RPMI8226 (cell line): ENCODE measurements at places on chromosomes 13 and 19.

- no peak for DNase-seq
These were observed 34.0 kb downstream of the LRCH1 start for GRCh38 chr13:46586751-46587514.

DNA sequence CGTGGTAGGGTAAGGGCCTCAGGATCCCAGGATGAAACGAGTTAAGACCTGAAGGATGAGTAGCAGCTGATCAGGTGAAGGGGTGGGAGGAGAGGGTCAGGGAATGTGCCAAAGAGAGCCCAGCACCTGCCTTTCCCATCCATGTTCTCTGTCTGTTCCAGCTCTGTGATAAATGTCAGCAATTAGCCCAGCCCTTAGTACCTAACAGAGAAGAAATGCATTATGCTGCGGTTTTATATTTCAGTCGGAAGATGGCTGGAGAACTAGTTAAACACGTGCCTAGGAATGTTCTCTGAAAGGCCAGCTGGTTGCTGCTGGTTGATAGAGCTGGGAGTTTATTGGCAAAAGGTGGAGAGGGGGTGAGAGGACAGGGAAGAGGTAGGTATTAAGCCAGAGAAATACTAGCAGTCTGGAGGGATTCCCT lies 268.2 kb downstream of the SHISA2 start:
- no peak for DNase-seq

DNA sequence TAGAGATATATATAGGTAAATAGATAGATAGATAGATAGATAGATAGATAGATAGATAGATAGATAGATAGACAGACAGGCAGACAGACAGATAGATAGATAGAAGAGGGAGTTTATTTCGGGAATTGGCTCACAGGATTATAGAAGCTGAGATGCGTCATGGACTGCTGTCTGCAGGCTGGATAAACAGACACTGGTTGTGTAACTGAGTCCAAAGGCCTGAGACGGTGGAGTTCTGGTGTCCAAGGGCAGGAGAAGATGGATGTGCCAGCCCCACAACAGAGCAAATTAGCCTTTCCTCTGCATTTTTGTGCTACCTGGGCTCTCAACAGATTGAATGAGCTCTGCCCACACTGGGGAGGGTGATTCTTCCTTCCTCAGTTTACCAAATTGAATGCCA lies 2.7 kb downstream of the CYP4F3 start:
- no peak for DNase-seq

GRCh38 chr19:36152352-36153091 lies at the start of gene COX7A1:
Gene COX7A1 (minus strand): TSS chr19:36152447. CDS start chr19:36152407, 40 bp downstream.
- DNase-seq: no peak

- DNase-seq: no peak
These were observed 9.7 kb downstream of the MBNL2 start for GRCh38 chr13:97231829-97232196.

GRCh38 chr13:103031332-103031873 lies 34.8 kb downstream of the SLC10A2 start:
- no peak for DNase-seq

DNA sequence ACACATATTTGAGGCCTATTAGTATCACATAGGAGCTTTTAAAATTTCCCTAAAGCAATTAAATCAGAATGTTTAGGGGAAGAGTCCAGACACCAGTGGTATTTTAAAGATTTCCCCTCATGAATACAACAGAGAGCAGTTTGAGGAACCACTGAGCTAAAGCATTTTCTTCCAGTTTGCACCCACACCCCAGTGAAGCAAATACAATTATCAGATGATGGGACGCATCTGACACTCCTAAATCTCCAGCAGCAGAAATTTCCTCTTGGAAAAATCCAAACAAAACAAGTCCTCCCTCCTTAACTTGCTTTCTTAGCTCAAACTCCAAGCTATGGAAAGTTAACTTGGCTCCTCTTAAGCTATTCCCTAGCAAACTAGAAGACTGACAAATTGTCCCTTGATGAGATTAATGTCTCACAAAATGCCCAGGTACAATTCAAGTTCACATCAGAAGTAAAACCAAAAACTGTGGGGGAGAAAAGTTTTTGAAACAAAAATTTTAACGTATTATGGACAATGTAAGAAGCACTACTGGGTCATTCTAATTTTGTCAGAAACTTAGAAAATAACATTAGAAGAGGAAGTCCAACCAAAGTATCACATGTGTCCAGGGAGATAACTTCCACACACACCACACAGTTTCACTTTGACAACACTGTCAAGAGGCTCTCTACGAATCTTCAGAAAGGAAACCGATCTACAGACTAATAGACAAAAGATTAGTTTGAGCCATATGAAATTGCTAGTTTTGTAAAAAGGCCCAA lies 74.1 kb downstream of the ABCC4 start:
- peak; percentile 46 for DNase-seq

GRCh38 chr19:43101950-43102349 lies 19.4 kb upstream of the PSG2 start:
- no peak for DNase-seq

GRCh38 chr13:76379341-76380105 lies 506.7 kb downstream of the KCTD12 start:
- DNase-seq: no peak

DNA sequence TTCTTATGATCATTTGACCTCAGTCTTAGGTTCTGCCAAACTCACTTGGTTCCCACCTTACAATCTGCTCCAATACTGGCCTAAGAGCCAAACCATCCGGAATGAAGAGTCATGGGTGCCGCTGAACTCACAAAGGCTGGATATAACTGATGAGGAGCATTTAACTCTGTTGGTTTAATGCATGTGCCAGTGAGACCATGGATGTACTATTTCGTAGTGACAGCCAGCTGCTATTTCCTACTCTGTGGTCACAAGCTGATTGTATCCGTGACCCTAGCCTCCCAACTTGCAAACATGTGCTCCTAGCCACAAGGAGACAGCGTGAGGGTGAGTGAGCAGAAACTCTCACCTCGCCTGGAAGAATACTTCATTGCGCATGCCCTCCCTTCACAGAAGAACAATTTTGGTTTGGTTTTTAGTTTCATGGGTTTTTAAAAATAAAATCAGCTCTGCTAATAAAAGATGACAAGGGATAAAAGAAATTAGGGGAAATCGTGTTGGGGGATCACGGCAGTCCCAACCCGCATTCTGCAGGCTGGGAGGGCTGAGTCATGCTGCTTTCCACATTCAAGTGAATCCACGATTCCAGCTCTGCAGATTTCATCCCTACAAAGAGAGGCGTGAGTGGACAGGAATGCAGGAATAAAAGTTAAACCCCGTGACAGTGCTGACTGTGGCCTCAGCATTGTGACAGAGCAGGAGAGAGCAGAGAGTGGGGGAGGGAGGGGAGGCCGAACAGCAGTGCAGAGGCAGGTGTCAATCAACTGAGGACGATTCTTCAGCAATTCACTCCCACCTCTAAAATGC lies 66.8 kb upstream of the RAP2A start:
- DNase-seq: no peak

DNA sequence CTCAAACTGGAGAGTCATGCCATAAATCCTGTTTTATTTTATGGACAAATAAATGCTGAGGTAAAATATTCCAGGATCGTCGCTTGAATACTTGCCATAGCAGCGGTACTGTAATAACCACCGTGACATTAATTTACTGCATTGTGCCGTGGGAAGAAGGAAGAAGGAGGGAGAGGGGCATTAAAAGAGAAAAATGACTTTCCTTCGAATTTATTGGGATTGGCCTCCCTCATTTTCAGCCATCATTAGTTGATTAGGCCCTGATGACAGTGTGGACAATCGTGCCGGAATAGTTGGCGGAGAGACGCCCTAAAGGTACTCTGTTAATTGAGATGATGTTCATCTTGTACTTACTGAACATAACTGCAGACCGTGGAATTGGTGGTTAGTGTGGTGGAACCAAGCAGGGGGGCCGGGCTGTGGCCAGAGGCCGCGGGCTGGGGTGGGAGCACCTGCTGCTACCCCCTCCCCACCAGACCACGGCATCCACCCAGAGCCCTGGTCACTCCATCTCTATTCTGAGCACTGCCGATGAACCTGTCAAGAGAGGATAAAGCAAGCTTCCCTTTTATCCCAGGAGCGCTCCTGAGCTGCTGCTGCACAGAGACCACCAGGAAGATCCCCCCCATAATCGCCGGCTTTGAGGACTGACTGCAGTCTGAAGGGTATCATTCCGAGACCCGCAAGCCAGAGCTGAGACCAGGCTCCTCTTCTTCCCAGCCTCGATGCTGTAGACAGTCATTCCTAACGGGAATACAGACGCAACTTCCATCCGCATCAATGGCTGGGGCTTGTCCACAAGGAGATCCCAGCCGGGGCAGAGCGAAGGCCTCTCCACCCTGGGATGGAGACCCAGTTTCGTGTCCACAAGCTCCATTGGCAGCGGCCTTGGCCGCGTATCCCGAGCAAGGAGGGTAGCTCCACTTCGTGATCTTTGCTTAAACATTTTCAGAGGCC lies 168.3 kb upstream of the TSHZ3 start:
- no peak for DNase-seq

- DNase-seq: peak; percentile 52
These were observed 33.8 kb upstream of the GARRE1 start for GRCh38 chr19:34220472-34221063.

GRCh38 chr13:46964789-46965527 lies 68.1 kb upstream of the HTR2A start:
- DNase-seq: no peak

- peak; percentile 15 for DNase-seq
These were observed 1.0 kb downstream of the FSTL3 start for GRCh38 chr19:677201-677600.

DNA sequence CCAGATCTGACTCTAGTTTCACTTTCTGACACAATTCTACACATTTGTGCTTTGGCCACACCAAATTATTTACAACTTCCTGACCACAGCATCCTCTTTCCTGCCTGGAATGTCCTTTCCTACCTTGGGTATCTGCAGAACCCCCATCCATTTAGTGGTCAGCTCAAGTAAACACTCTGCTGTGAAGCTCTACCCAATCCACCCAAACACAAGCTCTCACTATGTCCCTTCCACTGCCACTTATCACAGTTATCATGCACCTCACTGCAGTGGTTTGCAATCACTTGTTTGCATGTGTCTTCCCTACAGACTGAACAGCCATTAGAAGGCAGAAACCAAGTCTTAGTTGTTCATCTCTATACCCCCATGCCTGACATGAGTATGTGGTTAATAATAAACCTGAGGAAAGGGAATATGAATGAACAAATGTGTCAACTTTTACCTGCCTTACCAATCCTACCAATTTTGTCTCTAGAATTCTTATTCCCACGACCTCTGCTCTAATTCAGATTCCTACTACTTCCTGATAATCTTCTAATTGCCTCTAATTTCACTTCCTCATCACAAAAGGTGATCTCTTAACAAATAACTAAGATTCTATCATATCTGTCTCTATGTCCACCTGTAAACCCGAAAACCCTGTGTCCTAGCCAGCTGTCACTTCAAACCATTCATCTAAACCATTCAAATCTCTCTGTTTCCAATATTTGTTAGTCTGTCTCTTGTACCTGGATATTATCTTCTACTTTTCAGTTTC lies 25.1 kb downstream of the LNX2 start:
- no peak for DNase-seq

DNA sequence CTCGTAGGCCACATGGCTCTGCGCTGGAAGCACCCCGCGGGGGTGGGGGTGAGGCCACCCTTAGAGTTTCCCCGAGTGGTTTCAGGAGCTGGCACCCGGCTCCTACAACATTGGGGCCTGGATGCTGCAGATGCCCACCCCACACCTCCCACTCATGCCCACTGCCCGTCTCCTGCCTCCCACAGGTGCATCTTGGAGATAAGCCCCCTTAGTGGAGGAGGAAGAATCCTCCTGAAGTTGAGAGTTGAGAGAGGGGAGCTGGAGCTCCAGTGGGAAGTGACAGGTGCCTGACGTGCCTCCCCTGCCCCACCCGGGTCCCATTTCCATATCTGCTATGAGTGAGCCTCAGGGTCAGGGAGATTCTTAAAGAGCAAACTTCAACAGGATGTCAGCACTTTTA lies 341.3 kb downstream of the TEX29 start:
- DNase-seq: no peak

GRCh38 chr13:23365652-23366051 lies 67.8 kb downstream of the SACS start:
- no peak for DNase-seq

- peak; percentile 58 for DNase-seq
These were observed 990 bp downstream of the LMTK3 start for GRCh38 chr19:48510421-48511268.

GRCh38 chr19:10091895-10092641 lies 6.0 kb downstream of the SHFL start:
- DNase-seq: no peak

DNA sequence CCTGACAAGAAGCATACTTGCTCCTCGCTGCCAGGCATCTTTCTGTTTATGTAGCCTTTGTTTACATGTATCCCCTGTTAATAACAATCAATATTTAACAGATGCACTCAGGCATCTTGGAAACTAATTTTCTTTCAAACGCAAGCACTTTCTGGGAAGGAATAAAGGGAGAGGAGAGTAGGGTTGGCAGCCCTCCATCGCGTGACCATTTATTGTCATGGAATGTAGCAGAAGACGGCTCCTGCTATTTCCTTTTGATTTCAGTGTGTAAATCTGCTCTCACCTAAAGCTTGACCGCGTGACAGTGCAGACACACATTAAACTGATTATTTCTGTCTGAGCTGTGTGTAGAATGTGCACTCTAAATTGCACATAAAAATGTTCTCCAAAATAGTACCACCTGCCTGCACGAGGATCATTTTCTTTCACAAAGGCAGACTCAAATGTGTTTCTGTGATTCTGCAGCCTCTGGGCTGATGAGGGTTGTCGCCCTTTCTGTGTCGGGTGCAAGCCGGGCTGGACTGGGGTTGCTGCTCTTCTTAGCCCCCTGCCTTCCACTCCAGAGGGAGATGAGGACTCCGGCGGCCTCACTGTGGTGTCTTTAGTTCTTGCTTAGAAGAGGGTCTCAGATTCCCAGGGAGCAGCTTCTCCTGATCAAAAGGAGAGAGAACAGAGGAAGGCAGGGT lies 223.5 kb upstream of the MAB21L1 start:
- no peak for DNase-seq

DNA sequence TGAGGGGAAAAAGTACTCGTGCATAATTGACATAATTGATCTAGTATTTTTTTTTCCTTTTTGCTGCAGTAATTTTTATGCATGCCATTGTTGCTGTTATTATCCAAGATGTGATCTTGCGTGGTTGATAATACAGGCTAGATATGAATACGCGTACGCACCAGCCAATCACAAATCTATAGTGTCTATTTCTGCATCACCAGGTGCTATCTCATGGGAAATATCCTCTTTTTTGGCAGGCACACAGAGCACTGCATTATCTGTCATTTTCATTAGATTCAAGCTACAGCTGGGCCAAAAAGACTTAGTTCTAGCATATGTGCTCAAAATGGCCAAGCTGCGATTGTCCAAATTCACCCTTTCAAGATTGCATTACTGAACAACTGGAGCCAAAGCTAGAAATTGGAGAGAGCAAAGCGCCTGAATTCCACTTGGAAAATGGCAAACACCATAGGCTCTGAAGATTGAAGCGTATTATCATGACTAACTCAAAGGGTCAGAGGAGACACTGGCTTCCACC lies 181.1 kb downstream of the TSHZ3 start:
- DNase-seq: no peak

GRCh38 chr13:35808846-35809245 lies 322.3 kb downstream of the DCLK1 start:
- DNase-seq: no peak
